ENCODE measurements at places on chromosomes 3 and 15.

DNA sequence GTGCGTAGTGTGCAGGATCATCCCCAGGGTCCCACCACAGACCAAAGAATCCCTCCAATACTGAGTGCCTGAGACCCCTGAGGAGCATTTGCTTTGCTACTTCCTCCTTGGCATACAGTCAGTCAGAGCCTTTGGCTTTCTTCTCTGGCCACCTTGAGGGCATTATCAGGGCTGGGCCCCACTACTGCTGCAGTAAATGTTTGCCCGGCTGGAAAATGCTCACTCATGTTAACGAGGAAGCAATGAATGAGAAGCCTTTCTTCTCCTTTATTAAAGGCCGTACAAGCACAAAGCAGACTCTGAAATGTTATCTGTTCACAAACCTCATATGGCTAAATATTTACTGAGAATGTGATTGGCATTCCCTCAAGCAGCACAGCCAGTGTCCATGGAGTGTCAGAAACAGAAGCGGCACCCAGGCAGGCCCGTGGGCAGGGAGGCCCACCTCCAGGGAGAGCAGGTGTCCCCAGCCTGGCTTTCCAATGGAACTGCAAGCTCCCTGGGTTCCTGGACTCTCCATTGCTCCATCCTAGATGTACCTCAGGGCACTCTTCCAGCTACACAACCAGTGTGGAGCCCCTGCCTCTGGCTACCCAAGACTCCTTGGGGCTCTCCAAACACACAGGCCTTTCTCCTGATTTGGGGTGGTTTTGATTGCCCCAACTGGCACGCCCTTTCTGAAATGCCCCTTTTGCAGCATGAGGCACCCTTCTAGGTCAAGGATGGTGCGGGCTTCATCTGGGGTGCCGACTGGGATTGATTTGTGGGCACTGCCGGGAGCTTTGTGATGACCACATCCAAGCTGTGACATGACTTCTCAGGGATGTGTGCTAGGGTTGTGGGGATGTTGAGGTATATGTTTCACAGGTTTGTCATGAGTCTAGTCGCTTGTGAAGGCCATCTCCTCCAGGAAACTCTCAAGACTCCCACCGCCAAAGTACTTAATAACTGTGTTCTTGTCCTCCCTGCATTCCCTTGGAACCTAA, 195.6 kb downstream of the FAM43A start:
- no peak for DNase-seq

DNA sequence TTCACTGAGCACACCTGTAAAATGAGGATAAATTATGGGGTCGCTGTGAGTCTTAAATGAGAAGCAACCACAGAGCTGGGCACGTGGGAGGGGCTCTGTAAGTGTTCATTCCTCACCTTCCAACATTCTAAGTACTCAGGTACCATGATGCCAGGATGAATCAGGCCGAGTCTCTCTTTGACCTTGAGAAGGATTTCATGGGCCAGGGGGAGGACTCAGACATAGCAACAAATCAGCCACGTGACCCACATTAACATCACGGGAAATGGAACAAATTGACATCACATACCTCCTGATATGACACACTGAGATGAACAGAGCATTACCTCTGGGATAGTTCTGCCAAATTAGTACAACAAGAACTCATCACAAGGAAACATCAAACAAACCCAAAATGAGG, 35.2 kb upstream of the USP3 start:
- DNase-seq = no peak

DNA sequence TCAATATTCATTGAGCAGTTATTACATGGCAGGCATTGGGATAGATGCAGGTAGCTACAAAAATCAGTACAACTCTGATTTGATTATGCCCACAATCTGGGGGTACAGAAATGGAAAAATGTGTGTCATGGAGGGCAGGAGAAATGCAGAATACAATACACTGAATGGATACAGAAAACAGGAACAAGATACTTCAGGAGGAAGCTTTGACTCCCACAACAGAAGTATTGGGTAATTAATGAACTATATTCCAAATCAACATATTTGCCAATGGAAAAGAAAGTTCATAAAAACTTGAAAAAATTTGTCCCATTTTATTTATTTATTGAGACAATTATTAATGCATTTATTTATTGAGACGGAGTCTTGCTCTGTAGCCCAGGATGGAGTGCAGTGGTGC, 207.0 kb downstream of the SUCLG2 start:
- no peak for DNase-seq

- DNase-seq = no peak
Observed at GRCh38 chr3:114178770-114179368, at the start of gene DRD3. Gene DRD3, minus strand, starts transcription at chr3:114179052. Its CDS starts 7,060 bp downstream, at chr3:114171992.

DNA sequence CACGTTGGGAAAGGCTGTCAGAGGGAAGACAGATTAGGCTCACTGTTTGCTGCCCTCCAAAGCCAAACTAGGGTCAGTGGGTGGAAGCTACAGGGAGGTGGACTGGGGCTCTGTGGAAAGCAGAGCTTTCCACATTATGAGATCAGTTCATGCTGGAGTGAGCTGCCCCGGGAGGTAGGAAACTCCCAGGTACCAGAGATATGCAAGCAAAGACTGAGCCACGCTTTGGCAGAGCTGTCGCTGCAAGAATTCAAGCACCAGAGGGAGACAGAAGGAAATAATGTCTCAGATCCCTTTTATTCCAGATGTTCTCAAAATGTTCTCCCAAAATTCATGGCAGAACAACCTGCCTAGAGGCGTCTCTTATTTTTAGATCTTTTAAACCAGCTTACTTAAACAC, 286.6 kb downstream of the WDR72 start:
- DNase-seq = no peak

DNA sequence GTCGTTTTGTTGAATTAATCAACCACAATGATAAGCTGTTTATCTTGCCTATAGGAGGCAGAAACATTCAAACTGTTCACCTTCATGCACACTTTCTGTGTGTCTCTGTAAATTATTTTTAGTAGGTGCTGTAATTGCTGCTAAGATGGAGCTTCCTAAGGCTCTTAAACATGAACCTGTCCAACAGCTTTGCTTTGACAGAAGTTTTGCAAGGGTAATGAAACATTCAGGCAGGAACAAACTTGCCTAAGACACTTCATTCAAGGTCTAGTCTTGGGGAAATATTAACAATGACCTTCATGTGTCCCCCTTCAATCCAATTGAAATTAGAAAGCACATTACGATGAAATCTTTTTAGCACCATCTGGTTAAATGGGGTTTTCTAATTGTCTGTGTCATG, 156.1 kb downstream of the DIPK2A start:
- no peak for DNase-seq

GRCh38 chr3:95705786-95706418, 1108.5 kb upstream of the EPHA6 start:
- no peak for DNase-seq

- DNase-seq = no peak
Observed at GRCh38 chr3:45979378-45979777, 16.2 kb downstream of the FYCO1 start.

DNA sequence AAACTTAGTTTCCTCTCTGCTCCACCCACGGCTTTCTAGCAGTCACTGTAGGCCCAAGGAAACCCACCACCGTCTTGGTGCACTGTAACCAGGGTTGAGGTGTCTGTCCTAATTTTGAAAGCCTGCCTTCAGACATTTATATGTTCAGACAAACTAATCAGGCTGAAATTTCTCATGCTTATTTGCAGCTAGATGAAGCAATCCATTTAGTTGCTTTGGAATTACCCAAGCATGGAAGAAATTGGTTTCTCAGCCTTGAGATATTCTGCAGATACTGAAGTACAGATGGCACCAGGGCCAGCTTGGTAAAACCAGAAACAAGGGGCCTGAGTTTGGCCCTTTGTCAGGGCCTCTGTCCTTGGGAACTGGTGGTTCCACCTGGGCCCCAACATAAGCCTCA, 105.4 kb downstream of the CACNA1D start:
- no peak for DNase-seq
